Chondrocyte (in vitro differentiated cells): ENCODE measurements at places on chromosomes 4 and X. TPM values are rescaled to one million over a fixed set of nuclear protein-coding genes. Genes with fewer than 3 reads are reported as not detected.
A peak's percentile ranks its signal among the peaks of the same experiment; 100 is the strongest.

GRCh38 chr4:40238008-40238699, 41.3 kb downstream of the RHOH start:
- H3K27ac ChIP-seq = no peak overlapping the region
- no peaks in the 10 kb centered on the region for H3K27me3 ChIP-seq
- no peak overlapping the region for H3K4me3 ChIP-seq

- no peak overlapping the region for H3K4me3 ChIP-seq
- no peaks in the 10 kb centered on the region for H3K36me3 ChIP-seq
- no peaks in the 10 kb centered on the region for H3K4me1 ChIP-seq
- no peak overlapping the region for H3K27ac ChIP-seq
- no peak for DNase-seq
These were observed 88.6 kb upstream of the PJA1 start for GRCh38 chrX:69253821-69254220.

DNA sequence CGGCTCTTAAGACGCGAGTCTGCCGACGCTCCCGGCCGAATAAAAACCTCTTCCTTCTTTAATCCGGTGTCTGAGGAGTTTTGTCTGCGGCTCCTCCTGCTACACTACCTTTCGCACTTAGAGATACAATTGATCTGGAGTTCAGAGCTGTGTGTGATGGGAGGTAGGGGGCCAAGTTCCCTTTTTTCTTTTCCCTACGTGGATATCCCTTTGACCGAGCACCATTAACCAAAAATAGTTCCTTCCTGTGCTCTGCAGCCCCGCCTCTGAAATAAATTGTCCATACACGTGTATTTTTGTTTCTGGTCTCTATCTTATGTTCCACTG, 555 bp upstream of the PGM2 start:
- peaks cover 4% of the 10 kb centered on the region for H3K36me3 ChIP-seq
- peaks cover 29% of the 10 kb centered on the region for H3K4me1 ChIP-seq
- no peak for DNase-seq
- H3K27ac ChIP-seq = peak overlapping the region; percentile 90

- H3K4me1 ChIP-seq = peaks cover 18% of the 10 kb centered on the region
- no peaks in the 10 kb centered on the region for H3K27me3 ChIP-seq
- no peaks in the 10 kb centered on the region for H3K36me3 ChIP-seq
- H3K4me3 ChIP-seq = no peak overlapping the region
These were observed 31.6 kb upstream of the MAML3 start for GRCh38 chr4:140185412-140186081.

Gene CHRNA9
- 0.36 TPM in 1 of 3 replicates, not detected in the others for total RNA-seq

- no peaks in the 10 kb centered on the region for H3K36me3 ChIP-seq
- H3K4me3 ChIP-seq = no peak overlapping the region
- H3K27ac ChIP-seq = no peak overlapping the region
- H3K27me3 ChIP-seq = no peaks in the 10 kb centered on the region
- H3K4me1 ChIP-seq = peaks cover 11% of the 10 kb centered on the region
These were observed 156.7 kb upstream of the FAM47A start for GRCh38 chrX:34288782-34289181.

Gene GPR119
- total RNA-seq = not detected in 3 replicates

- H3K4me1 ChIP-seq = no peaks in the 10 kb centered on the region
- no peaks in the 10 kb centered on the region for H3K36me3 ChIP-seq
- H3K27ac ChIP-seq = no peak overlapping the region
These were observed 54.4 kb downstream of the PHKA1 start for GRCh38 chrX:72659723-72660122.

DNA sequence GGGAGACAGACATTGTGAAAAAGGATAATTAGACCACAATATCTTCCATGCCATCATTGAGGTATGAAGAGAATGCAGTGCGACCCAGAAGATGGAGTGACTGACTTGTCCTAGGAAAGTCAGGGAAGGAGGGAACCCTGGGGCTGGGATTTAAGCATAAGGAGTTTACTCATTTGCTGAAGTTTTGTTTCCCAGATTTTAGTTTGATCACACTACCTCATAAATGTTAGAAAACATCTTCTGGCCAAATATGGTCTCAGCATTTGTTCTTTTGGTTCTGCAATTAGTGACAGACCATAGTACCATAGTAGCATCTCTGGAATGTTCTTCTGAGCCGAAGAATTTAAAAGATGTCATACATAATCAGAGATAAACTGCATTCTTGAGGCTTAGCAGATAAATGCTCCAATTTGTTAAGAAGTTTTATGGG, 96.5 kb upstream of the PGRMC2 start:
- no peaks in the 10 kb centered on the region for H3K36me3 ChIP-seq
- peaks cover 59% of the 10 kb centered on the region for H3K4me1 ChIP-seq
- H3K4me3 ChIP-seq = no peak overlapping the region
- H3K27me3 ChIP-seq = no peaks in the 10 kb centered on the region

Gene PDHA2
- not detected in 3 replicates for total RNA-seq

DNA sequence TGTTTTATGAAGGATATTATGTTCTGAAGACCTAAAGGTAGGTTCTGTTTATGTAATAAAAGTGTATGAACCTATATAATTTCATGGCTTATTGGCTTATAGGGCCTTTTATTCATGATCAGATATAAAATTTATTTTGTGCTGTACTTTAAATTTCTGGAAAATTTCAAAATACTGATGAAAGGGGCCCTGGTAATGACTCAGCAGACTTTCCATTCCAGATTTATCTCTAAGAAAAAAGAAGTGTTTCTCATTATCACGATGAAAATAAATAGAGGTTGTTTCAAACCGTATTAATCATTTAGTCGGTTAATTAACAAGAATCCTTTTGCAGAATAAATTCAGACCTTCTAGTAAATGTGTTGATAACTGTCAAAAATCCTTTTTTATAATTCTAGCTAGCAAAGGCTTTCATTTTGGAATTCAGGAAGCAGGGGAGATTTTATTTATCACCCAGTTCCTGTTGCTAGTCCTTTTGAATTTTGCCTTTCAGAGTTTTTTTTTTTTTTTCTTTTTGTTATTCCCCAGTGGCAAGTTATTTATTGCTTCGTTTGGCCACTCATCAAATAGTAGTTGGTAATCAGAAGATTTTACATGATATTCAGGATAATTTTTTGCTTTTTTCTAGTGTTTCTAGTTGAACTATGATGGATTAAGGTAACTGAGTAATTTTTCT, 5.4 kb upstream of the TAPT1 start:
- H3K4me3 ChIP-seq = no peak overlapping the region
- no peaks in the 10 kb centered on the region for H3K27me3 ChIP-seq
- H3K36me3 ChIP-seq = no peaks in the 10 kb centered on the region
- H3K4me1 ChIP-seq = peaks cover 26% of the 10 kb centered on the region
- no peak for DNase-seq

DNA sequence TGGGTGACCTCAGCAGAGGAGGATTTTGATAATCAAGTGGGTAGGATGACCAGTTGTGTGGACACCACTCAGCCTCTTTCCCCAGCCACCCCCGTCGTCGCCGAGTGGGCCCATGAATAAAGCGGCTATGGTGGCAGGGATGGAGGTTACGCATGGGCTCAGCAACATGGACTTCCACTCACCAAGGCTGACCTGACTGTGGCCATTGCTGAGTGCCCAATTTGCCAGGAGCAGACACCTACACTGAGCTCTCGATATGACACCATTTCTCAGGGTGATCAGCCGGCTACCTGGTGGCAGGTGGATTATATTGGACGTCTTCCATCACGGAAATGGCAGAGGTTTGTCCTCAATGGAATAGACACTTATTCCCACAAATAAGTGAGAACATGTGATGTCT, 361.3 kb downstream of the KLHL4 start:
- no peaks in the 10 kb centered on the region for H3K36me3 ChIP-seq
- no peak overlapping the region for H3K4me3 ChIP-seq
- no peak overlapping the region for H3K27ac ChIP-seq
- no peak for DNase-seq

DNA sequence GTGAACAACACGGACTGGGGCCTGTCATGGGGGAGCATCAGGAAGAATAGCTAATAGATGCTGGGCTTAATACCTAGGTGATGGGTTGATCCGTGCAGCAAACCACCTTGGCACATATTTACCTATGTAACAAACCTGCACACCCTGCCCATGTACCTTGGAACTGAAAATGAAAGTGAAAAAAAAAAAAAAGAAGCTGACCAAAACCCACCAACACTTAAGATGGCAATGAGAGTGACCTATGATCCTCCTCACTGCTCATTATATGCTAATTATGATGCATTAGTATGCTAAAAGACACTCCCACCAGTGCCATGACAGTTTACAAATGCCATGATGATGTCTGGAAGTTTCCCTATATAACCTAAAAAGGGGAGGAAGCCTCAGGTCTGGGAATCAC, 503.2 kb upstream of the CTSO start:
- no peak overlapping the region for H3K4me3 ChIP-seq
- H3K27ac ChIP-seq = no peak overlapping the region
- no peak for DNase-seq
- H3K27me3 ChIP-seq = no peaks in the 10 kb centered on the region
- H3K4me1 ChIP-seq = no peaks in the 10 kb centered on the region
- H3K36me3 ChIP-seq = peaks cover 2% of the 10 kb centered on the region

Gene LIMCH1
- total RNA-seq = 8.8 to 9.8 TPM (median 9.0 TPM) in 3 replicates

GRCh38 chr4:8040607-8041006, 100.9 kb upstream of the AFAP1 start:
- peaks cover 3% of the 10 kb centered on the region for H3K36me3 ChIP-seq
- no peak overlapping the region for H3K4me3 ChIP-seq
- peaks cover 58% of the 10 kb centered on the region for H3K27me3 ChIP-seq

Gene MAGEC3
- total RNA-seq = not detected in 3 replicates

GRCh38 chrX:57453901-57454300, 137.9 kb upstream of the ZXDB start:
- no peak overlapping the region for H3K27ac ChIP-seq
- no peaks in the 10 kb centered on the region for H3K36me3 ChIP-seq
- H3K27me3 ChIP-seq = no peaks in the 10 kb centered on the region
- H3K4me3 ChIP-seq = no peak overlapping the region
- no peak for DNase-seq

Gene CHRDL1
- total RNA-seq = 0.51 to 1.2 TPM (median 1.2 TPM) in 3 replicates

GRCh38 chr4:7202411-7202810, 10.1 kb downstream of the SORCS2 start:
- peaks cover 57% of the 10 kb centered on the region for H3K4me1 ChIP-seq
- H3K36me3 ChIP-seq = no peaks in the 10 kb centered on the region
- H3K27me3 ChIP-seq = no peaks in the 10 kb centered on the region
- H3K4me3 ChIP-seq = no peak overlapping the region
- no peak for DNase-seq

Gene KIF4A
- 4.5 to 5.9 TPM (median 5.3 TPM) in 3 replicates for total RNA-seq

DNA sequence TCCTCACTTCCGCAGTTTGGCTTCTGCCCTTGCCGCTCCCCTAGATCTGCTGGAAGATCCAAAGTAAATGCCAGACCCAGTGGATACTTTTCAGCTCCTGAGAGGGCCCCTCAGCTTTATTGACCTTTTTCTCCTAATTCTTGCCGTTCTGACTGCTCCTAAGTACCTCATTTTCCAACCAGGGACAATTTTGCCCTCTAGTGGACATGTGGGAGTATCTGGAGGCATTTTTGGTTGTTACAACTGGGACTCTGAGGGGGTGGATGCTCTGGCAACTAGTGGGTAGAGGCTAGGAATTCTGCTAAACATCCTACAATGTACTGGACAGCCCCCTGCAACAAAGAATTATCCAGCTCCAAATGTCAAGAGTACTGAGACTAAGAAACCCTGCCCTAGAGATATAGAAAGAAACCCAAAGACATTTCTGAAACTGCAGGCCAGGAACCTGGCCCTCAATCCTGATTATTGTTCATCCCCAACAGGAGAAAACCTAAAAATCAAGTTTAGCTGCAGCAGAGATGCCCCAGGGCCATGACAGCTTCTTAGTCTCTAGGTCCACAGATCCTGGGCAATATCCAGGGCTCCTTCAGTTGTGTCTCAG, 3.4 kb downstream of the TEX13B start:
- H3K4me1 ChIP-seq = no peaks in the 10 kb centered on the region
- no peak overlapping the region for H3K27ac ChIP-seq
- peaks cover 9% of the 10 kb centered on the region for H3K27me3 ChIP-seq
- no peaks in the 10 kb centered on the region for H3K36me3 ChIP-seq
- no peak for DNase-seq
- no peak overlapping the region for H3K4me3 ChIP-seq

DNA sequence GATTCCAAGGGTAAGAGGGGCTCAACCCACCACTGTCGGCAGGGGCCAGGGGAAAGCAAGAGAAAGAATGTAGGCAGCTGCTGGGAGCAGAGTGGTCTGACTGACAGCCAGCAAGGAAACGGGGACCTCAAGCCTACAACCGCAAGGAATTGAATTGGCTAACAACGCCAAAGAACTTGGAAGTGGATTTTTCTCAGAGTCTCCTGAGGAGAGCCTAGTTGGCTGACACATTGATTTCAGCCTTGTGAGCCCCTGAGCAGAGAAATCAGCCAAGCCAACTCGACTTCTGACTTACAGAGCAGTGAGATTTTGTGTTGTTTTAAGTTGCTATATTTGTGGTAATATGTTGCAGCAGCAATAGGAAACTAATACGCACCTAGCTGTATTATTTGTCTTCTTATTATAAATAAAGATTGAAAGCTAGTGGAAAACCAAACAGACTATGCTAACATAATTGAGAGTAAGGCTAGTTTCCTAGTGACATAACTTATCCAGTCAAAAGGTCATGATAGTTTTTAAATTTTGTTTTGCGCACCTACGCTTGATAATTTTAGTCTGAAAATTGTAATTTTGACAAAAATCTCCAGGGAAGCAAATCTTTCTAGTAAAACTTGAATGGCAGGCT, 145.8 kb upstream of the HCCS start:
- no peaks in the 10 kb centered on the region for H3K27me3 ChIP-seq
- H3K4me3 ChIP-seq = no peak overlapping the region
- H3K4me1 ChIP-seq = no peaks in the 10 kb centered on the region
- H3K36me3 ChIP-seq = no peaks in the 10 kb centered on the region
